ENCODE measurements at places on chromosomes 3 and 15.

DNA sequence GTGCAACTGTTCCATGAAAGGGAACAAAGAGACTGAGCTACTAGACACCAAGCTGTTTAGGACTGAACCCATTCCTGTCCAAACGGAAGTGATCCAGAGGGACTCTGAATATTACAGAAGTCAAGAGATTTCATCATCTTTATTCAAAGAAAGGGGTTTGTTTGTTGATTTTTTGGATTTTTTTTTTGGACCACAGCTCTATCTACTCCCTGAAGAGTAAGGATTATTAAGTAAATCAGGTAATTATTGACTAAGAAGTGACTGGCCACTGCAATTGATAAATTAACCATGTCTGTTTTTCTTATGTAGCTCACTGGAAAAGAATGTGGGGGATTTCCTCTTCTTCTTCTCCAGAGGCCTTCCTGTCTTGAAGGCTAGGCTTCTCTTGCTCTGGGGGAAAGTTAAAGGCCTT is 146.6 kb upstream of the TPM1 start:
- DNase-seq = no peak

GRCh38 chr15:100835636-100836035 is 44.0 kb upstream of the ALDH1A3 start:
- DNase-seq = no peak

DNA sequence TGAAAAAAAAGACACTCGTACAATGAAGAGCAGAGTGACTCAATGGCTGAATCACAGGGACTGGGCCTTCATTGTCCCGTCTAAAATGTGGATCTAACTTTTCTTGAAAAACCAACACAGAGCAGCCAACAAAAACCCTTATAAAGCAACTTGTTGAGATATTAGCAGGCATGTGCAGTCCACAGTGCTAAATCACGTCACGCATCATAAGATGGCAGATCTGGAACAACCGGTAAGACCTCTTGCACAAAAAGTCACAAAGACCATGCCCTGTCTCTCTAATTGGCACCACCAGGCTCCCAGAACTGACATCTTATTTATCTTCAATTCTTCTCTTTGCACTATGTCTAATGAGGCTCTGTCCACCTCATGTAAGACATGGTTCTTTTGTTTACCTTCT is 177.0 kb downstream of the MAGI1 start:
- DNase-seq = no peak

GRCh38 chr15:95284933-95285421 is 1045.5 kb upstream of the NR2F2 start:
- DNase-seq = no peak

- no peak for DNase-seq
Observed at GRCh38 chr3:150240891-150241290, 167.2 kb upstream of the TSC22D2 start.

DNA sequence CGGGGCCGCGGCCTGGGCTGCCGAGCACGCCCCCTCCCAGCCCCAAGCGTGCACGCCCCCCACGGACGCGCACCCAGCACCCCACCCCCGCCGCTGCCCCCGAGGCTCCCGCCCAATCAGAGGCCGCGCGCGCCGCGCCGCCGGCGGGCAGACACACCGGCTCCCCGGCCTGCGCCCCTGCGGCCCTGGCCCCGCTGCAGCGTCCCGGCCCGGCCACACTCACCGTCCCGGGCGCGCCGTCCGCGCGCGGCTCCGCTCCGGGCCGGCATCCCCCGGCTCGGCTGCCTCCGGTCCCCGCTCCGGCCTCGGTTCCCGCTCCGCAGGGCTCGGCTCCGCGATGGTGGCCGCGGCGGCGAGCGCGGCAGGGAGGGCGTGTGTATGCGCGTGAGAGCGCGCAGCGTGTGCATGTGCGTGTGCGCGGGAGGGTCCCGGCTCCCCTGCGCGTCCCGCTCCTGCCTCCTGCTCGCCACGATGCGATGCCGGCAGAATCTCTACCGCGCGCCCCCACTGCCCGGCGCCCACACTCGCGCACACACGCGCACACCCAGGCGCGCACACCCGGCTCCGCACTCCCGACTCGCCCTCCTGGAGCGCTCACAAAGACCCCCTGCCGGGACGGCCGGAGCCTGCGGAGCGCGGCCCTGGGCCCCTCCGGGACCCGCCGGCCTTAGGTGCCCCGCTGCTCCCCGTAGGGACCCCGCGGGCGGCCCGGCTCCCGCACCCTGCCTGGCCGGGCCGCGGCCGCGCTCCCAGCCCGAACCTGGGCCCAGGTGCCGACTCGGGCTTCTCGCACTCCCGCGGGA is 186.5 kb upstream of the LINGO1 start:
- peak; percentile 65 for DNase-seq

- no peak for DNase-seq
Observed at GRCh38 chr15:68279779-68280753, 2.5 kb downstream of the FEM1B start.

DNA sequence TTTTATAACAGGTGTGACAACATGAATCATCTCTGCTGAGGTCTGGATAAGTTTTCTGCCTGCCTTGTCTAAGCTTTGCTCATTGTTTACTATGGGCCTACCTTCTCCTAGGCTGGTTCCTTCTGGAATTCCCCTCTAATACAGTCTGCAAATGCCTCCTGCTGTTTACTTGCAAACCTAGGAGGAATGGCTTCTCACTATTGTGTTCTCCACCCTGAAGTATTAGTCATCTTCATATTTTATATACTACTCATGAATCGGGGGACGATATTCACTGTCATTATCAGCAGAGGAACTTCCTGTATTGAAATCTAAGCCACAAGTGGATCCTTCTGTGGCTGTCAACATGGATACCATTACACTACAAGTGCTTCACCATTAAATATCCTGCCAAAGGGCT is 154.8 kb downstream of the PLCL2 start:
- no peak for DNase-seq

DNA sequence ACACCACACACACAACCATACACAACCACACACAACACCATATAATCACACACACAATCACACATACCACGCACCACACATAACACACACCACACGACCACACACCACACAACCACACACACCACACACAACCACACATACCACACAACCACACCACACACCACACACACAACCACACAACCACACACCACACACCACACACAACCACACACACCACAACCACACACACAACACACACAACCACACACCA is 24.2 kb downstream of the CPN2 start:
- no peak for DNase-seq

GRCh38 chr15:29063646-29064045 is 177.9 kb downstream of the APBA2 start:
- DNase-seq = no peak

GRCh38 chr3:159609625-159610024 is 379.0 kb upstream of the IL12A start:
- no peak for DNase-seq

DNA sequence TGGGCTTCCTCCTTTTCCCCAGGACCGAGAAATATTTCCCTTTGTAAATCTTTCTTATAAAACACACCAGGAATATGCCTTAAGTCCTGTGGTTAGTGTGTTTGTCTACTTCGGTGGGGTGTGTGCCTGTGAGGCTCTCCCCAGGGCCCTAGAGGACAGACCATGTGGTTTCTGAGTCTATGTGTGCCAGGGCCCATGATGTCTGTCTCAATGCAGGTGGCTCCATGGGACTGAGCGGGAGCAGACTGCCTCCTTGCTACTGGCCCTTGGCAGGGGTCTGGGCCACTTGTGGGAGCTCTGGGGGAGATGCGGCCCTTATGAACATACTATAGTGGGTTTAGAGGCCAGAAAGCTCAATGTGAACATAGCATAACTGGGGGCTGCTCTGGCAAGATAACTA is 37.6 kb downstream of the SCN5A start:
- DNase-seq = peak; percentile 18

DNA sequence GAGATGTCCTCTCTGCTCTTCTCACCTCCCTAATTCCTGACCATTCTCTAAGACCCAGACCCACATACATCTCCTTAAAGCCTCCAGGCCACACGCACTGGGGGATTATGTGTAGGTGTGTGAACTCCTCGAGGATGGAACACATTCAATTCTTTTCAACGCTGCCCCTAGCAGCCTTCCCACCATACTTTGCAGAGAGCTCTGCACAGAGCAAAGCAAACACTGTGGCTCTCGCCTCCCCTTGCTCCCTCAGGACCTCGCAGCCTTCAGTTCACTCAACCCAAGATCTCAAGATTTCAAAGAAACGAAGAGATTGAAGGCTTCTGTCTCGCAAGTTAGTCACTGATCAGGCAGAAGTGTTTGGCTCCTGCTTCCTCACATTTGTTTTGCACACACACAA is 6.0 kb downstream of the ACTC1 start:
- no peak for DNase-seq

GRCh38 chr15:75532413-75533250 is 46.5 kb downstream of the PTPN9 start:
- DNase-seq = no peak

- DNase-seq = no peak
Observed at GRCh38 chr3:151379083-151379734, 5.3 kb downstream of the P2RY12 start.

- DNase-seq = no peak
Observed at GRCh38 chr15:77421370-77421700, 647 bp downstream of the HMG20A start.

DNA sequence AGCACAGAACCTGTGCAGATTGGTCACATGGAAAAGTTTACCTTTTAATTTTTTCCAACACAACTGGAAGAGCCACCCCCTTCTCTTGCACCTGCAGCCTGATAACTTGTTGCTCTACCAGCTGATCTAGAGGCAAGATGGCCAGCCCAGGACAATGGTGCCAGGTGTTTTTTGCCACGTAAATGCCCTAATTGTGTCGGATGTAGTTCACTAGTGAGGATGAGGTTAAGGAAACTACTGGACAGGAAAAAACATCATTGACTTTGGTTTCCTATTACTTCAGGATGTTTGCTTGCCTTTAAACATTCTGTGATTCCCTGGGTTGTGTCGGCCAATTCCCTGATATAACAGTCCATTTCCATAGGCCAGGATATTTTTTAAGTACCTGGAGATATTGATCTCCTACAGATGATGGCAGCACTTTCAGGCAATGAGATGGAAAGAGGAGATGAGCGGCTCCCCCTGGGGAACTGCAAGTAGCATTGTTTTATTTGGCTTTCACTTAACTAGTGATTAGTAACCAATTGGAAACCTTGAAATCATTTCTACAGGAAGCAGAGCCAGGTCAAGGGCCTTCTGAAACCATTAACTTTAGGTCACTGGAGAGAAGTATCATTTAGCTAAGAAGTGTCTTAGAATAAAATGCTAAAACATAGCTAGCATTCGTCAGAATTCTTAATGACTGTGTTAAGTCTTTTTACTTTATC is 72.5 kb downstream of the OSBPL10 start:
- DNase-seq = no peak

- DNase-seq = no peak
Observed at GRCh38 chr15:33034588-33034987, 159.9 kb downstream of the FMN1 start.

GRCh38 chr15:29822684-29823459 is 604 bp upstream of the TJP1 start:
- DNase-seq = no peak

GRCh38 chr3:29291982-29292363 is 11.1 kb downstream of the RBMS3 start:
- DNase-seq = no peak

- no peak for DNase-seq
Observed at GRCh38 chr15:91054816-91055215, 32.4 kb upstream of the VPS33B start.

- no peak for DNase-seq
Observed at GRCh38 chr15:71570736-71571135, 239.6 kb upstream of the NR2E3 start.

- no peak for DNase-seq
Observed at GRCh38 chr3:20142517-20142916, 43.5 kb downstream of the SGO1 start.

GRCh38 chr15:66041276-66041675 is 172.0 kb downstream of the RAB11A start:
- DNase-seq = no peak

DNA sequence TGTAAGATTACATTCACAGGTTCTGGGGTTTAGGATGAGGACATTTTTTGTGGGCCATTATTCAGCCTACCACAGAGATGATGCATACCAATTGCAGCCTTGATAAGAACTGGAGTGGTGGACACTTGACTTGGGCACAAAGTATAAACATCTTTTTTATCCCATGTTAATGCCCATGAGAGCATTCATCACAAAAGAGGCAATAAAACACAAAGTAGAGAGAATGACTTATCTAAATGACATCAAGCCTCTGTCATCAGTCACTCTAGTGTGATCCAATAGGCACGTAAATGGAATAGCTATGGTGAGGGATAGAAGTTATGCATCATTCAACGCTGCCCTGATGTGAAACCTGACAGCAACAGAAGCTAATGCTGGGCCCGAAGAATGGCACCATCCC is 25.8 kb downstream of the VEPH1 start:
- DNase-seq = no peak
